ENCODE measurements at places on chromosomes 11 and 22.

DNA sequence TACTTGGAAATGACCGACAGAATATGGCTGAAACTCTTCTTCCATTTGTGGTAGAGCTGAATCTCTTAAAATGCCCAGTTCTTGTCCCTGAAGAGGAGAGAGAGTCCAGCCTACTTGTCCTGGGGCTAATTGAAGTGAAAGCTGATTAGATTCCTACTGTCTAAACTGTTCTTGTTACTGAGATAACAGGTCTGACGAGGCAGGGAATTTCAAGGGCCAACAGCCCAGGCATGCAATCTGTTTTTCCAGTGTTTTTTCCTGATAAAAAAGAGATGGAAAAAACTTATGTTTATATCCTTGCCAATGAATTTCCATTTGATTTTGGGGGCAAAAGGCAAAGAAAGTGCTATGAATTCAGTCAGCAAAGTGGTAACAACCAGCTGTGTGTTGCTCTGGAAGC is 195.5 kb downstream of the ETS1 start:
- DNase-seq = no peak

- DNase-seq = no peak
Observed at GRCh38 chr11:112315057-112315720, 54.5 kb upstream of the PLET1 start.

DNA sequence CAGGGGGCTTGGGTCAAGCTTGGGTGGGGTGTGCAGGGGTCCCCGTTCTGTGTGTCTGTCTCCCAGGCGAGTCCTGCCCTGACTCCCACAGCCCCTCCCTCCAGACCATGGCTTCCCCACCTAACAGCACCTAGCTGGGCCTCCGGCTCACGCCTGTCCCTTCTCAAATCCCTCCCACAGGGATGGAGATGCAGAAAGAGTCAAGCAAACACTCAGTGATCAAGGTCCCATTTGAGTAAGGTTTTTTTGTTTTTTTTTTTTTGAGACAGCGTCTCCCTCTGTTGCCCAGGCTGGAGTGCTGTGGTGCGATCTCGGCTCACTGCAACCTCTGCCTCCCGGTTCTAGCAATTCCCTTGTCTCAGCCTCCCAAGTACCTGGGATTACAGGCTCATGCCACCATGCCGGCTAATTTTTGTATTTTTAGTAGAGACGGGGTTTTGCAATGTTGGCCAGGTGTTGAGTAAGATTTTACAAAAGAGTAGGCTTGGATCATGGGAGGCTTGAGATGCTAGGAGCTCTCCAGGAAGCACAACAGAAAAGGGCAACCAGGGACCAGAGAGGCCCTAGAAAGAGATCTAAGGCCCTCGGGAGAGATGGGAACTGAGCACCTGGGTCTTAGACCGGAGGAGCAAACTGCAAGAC is 5.7 kb downstream of the APOBEC3D start:
- DNase-seq = no peak

GRCh38 chr22:31605851-31606585 is 56.0 kb downstream of the PISD start:
- DNase-seq = no peak

DNA sequence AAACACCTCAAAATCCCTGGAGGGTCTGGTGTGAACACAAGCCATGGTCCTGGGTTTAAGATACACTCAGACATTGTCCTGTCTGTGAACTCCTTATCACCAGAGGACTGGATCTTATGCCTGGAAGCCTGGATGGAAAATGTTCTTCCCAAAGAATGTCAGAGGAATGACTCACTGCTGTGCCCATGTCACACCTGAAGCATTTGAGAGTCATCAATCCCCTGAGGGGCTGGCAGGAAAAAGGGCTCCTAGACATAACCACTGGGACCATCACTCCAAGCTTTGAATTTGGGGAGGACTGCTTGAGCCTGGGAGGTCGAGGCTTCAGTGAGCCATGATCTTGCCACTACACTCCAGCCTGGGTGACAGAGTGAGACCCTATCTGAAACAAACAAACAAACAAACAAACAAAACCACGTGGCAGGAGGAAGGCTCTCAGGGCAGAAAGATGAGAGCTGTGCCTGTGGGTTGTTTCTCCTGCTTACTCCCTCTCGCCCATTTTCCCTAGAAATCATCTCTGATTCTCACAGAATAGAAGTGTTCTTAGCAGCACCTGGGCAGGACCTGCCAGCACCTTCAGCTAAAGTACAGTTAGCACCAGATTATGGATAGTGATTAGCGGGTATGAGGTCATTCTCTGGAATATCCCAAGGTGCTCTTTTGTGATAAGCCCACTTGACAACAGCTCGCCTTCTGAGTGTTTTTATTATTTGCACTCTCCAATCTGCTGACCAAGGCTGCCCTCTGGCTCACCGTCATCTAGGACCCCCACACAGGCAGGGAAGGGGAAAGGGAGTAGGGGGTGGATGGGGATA is 11.9 kb upstream of the PRG2 start:
- no peak for DNase-seq

All from activated CD4-positive, alpha-beta T cell treated with anti-CD3 and anti-CD28 coated beads, Interleukin-2, amount 50 U/mL, for 24 hours (primary cell).